ENCODE measurements at places on chromosomes 4 and X.

DNA sequence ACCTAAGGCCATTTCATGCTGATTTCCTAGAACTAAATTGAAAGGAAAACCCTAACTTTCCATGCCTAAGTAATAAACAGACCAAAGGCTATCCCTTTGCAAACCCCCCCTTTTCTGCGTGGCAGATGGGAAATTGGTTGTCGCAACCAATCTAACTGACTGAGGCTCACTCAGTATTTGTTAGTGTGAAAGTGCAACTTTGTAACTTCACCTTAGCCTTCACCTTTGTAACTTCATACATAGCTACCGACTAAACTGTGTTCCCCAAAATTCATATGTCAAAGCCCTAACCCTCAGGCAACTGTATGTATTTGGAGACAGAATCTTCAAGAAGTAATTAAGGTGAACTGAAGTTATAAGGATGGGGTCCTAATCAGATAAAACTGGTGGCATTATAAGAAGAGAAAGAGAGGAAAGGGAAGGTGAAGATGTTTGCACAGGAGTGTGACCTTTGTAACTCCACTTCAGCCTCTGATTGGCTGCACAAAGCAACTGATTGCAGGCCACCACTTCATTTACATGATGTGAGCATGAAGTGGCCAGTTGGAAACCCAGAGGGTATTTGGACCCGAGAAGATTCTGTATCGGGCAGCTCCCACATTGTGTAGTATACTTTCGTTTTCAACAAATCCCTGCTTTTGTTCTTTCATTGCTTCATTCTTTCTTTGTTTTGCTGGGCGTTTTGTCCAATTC is 4.9 kb upstream of the TMEM33 start:
- DNase-seq, result no peak

GRCh38 chr4:113294908-113295307 is 245.5 kb downstream of the ANK2 start:
- no peak for DNase-seq

GRCh38 chr4:88003261-88003660 is 4.2 kb upstream of the PKD2 start:
- no peak for DNase-seq

DNA sequence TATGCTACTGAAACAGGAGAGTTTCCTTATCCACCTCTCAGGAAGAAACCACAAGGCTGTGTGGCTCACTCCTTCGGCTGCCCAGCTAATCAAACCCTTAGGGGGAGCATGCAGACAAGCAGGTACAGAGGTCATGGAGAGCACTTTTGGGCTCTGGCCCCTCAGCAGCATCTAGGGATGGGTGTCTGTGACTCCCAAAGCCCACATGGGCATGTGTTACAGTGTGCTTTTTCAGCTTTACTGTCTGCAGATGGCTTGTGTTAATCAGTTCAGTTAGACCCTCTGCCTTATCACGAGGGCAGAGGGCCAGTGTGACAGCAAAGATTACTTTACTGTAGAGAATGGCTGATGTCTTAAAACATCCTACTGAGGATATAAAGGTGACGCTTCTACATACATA is 447.4 kb downstream of the PCDH10 start:
- DNase-seq, result no peak

DNA sequence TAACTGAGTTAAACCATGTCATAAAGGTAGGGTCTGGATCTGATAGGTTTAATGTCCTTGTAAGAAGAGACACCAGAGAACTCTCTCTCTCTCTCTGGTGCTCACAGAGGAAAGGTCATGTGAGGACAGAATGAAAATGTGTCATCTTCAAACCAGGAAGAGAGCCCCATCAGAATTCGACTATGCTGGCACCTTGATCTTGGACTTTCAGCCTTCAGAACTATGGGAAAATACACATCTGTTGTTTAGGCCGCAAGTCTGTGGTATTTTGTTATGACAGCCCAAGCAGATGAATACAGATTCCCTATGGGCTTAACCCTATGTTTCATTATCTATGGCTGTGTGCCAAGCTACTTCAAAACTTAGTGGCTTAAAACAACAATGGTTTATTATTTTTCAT is 105.5 kb upstream of the DDIT4L start:
- no peak for DNase-seq

DNA sequence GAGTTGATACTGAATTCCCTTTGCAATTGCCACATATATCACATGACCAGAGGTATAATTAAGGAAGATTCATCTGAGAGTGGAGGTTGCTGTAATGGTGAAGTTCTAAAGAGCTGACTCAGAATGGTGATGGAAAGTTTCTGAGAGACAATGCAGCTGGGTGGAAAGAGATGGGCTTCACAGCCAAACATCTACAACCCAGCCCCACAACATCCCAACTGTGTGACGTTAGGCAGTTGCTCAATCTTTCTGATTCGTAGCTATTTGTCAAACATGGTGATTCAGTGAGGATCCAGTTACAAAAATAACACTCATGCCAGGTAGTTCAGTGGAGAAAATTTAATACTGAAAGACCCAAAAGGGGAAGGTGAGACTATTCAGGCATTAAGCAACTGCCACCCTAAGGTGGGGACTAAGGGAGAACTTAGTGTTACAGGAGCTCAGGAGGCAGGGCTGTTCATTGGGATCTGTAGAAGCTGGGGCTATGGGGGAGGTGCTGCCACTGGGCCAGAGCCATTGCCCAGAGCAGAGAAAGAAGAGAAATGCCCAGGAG is 6.9 kb upstream of the AFF1 start:
- peak; percentile 49 for DNase-seq

GRCh38 chrX:132488819-132489577 is at the start of gene MBNL3:
MBNL3 (minus strand) TSS chrX:132489038; CDS start chrX:132439611, 49,427 bp downstream.
- peak; percentile 69 for DNase-seq

DNA sequence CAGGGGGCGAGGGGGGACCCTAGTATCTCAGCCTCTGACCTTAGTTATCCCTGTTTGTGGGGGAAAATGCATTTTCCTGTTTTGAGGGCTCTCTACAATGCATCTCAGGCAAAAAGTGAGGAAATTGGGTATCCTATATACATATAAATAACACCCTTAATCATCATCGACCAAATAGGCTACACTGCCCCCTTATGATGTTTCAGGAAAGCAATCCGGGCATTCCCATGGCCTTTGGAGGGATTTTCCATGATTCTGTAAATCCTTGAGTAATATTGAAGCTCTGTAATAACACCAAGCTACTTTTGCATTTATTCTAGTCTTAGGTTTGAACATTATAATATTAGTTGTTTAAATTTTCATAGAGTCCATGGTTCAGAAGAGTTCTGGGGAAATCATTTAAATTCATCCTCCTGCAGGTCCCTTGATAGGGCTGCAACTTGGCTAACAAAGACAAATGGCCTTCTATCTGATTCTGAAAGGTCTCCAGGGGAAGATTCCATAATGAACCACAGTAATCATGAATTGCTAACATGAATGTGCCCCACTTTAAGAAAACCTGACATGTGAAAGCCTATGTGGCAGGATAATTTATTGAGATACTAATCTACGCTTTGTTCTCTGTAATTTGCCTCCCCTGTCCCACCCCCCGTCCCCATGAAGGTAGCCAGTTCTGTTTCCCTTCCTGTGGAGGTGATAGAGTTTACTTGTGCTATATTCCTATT is 91.5 kb upstream of the SCOC start:
- DNase-seq, result no peak

- DNase-seq, result no peak
These were observed 300.7 kb upstream of the BOD1L1 start for GRCh38 chr4:13928214-13928613.

GRCh38 chr4:172124656-172125308 is 311.6 kb downstream of the GALNTL6 start:
- no peak for DNase-seq

DNA sequence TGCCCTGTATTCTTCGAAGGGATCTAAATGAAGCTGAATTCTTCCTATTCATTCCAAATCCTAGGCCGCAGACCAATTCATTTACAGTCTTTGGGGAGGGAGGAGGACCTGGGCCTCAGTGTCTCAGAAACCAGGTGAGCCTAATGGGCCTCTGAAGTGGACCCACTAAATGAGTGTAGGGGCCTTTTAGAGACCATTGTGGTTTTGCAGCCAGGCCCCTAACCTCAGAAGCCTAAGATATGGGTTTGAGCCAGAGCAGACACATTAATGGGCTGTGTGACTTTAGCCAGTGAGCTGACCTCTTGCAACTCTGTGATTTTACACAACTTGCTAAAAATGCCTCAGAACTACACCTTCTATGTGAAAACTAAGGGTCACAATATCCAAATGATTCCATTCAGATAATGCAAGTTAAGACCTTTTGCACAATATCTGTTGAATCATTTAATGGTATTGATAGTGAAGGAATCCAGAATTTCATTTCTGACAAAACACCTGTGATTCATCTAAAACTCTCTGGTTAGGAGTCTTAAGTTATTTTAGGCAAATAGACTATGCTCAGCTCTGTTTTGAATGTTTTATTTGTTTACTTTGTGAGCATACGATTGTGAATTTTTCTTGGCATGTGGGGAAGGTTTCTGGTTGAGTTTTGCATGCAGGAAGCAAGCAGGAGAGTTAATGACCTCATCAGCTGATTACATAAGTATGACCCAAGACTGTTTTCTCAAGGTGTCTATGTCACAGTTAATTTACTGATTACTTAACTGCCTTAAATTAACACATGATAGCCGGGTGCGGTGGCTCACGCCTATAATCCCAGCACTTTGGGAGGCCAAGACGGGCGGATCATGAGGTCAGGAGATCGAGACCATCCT is 75.0 kb downstream of the EVC start:
- DNase-seq, result no peak

- no peak for DNase-seq
These were observed 1079.6 kb upstream of the PABPC4L start for GRCh38 chr4:135281230-135281629.

- DNase-seq, result no peak
These were observed 22.7 kb upstream of the STX18 start for GRCh38 chr4:4564522-4564921.

GRCh38 chr4:53730031-53730805 is 138.9 kb upstream of the LNX1 start:
- no peak for DNase-seq

DNA sequence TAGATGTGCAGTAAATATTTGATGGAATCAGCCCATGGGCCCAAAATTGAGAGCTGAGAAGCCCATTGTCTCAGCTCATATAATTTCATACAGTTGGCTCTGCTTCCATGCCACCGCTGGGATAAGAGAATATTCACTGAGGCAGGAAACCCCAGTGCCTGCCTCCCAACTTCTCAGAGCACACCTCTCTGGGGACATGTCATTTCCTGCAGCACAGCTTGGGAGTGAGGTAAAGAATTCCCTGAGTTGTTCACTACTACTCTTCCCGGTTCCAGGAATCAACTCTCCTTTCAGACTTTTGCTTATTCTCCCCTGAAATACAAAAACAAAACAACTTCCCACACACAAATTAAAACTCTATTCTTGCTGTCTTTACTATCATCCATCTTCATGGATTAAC is 389.3 kb downstream of the MAPK10 start:
- no peak for DNase-seq

GRCh38 chr4:110751986-110752385 is 129.1 kb upstream of the PITX2 start:
- no peak for DNase-seq

DNA sequence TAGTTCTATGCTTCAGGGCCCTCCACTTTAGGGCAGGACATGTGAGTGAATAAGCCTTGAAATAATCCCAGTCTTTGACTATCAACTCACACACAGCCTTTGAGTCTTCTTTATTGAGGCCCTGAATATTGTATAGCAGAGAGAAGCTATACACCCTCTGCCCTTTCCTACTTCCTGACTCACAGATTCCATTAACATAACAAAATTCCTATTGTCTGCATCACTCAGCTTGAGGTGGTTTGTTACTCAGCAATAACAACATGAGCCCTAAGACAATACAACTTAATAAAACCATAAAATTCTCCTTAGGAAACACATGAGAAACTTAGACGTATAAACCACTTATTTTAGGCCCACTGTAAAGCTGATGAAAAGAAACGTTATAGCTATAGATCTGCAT is 680.3 kb upstream of the DIAPH2 start:
- DNase-seq, result no peak

DNA sequence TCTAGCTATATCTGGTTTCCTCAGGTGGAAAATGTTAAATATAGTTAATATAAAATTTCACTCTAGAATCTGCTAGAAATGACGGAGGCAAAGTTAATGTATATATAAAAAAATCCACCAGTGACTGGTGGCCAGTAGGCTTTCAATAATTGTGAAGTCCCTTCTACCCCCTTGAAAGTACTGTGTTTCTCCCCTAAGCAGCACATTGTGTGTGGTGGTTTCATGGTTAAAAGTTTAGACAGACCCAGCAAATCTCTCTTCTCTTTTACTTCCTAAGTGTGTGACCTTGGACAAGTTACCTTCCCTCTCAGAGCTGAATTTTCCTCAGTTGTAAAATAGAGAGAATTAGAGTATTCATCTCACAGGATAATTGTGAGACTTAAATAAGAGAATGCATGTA is 600 bp upstream of the HEPH start:
- no peak for DNase-seq

- DNase-seq, result no peak
These were observed 315.2 kb upstream of the SLIT2 start for GRCh38 chr4:19936476-19936875.

DNA sequence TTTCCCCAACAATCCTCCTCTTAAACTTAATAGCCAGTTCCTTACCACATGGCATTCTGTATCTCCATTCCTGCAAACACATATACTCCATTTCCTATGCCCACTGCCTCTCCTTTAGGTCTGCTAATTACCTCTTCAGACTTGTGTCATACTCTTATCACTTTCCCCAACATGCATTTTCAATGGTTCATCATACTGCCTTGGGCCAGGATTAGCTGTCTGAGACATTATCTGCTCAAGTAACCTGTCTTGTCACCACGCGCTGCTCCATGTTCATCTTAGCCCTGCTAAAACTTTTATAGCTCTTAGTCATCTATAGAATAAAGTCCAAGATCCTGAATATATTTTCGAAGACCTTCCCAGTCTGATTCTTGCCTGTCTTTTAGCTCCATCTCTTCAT is 224.1 kb upstream of the GK2 start:
- no peak for DNase-seq

- no peak for DNase-seq
These were observed 3.3 kb upstream of the RHOH start for GRCh38 chr4:40193578-40193977.

DNA sequence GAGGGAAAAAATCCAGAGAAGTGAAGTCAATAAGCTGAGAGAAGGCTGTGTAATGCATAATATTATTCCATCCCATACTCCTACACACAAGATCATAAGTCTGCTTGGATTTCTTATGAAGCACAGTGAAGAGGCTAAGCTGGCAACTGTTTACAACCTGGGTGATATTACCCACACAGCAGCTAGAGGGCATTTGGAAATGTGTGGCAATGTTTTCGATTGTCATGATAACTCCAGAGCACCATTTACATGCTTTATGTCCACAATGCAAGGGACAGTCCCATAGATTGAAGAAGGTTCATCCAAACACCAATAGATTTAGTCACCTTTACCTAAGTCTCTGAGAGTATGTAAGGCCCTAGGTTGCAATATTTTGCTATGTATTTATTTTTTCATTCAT is 412.2 kb downstream of the PPP3CA start:
- no peak for DNase-seq

GRCh38 chr4:148693913-148694649 is 251.9 kb upstream of the NR3C2 start:
- DNase-seq, result no peak

- no peak for DNase-seq
These were observed 84.2 kb upstream of the EGFL6 start for GRCh38 chrX:13485167-13485566.

GRCh38 chr4:26751838-26752237 is 108.8 kb upstream of the STIM2 start:
- DNase-seq, result no peak

GRCh38 chrX:112997991-112998390 is 157.4 kb upstream of the AMOT start:
- no peak for DNase-seq

Data from inflammatory macrophage (primary cell).